ENCODE measurements at places on chromosomes 12 and 14. TPM values are rescaled to one million over a fixed set of nuclear protein-coding genes. Genes with fewer than 3 reads are reported as not detected.

DNA sequence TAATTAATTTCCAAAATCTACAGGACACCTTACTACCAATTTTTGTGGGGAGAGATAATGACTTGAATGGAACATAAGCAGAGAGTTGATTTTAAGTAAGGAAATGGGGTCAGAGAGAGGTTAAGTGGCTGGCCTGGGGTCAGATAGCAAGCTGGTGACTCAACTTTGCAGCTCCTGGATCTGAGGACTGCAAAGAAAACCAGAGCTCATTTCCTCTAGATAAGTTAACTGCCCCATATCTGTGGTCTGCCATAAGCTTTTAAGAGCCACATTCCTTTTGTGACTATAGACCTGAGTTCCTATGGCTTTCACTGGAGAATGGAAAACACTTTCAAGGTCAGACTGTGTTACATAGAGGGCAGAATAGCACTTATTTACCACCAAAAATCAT lies 201.2 kb upstream of the PRICKLE1 start:
- DNase-seq: no peak

GRCh38 chr14:77825895-77826519 lies 26.1 kb downstream of the ADCK1 start:
- DNase-seq: no peak

DNA sequence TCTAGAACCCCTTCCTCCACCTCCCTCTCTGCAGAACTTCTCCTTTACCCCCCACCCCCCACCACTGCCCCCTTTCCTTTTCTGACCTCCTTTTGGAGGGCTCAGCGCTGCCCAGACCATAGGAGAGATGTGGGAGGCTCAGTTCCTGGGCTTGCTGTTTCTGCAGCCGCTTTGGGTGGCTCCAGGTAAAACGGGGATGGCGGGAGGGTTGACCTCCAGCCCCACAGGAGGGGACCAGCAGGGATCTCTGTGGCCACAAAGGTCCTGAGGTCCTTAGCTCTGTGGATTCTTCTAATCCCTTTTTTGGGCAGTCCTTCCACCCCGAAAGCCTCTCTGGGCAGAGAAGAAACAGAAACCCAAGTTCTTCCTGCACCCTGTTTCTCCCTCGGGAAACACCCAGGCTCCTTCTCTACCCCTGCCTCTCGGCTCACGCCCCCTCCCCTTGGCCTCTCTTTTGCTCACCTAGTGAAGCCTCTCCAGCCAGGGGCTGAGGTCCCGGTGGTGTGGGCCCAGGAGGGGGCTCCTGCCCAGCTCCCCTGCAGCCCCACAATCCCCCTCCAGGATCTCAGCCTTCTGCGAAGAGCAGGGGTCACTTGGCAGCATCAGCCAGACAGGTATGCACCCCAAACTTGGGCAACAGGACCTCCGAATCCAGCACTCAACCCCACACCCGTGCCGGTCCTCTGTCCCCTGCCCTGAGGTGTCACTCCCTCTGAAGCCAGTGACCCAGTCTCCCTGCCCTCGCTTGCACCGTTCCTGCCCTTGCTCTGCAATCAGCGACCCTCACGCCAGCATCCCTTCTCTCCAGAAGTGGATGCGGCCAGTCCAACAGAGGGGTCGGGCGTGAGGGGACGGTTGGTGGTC lies 638 bp downstream of the LAG3 start:
- no peak for DNase-seq

GRCh38 chr14:50082784-50083466 lies 33.4 kb downstream of the VCPKMT start:
- no peak for DNase-seq

- no peak for DNase-seq
Measured at GRCh38 chr12:91388573-91388972, 206.0 kb upstream of the DCN start.

Gene SAMD4A
- 172 TPM for total RNA-seq

- no peak for DNase-seq
Measured at GRCh38 chr14:92884410-92884809, 38.5 kb upstream of the CHGA start.

Gene ASPG
- 0.14 TPM for total RNA-seq

GRCh38 chr12:68850390-68850789 lies 42.4 kb downstream of the MDM2 start:
- DNase-seq: no peak

- DNase-seq: no peak
Measured at GRCh38 chr14:76086636-76087035, 65.1 kb upstream of the GPATCH2L start.

Gene IL23A
- not detected for total RNA-seq

GRCh38 chr12:109962398-109962797 lies 33.8 kb downstream of the GIT2 start:
- no peak for DNase-seq

DNA sequence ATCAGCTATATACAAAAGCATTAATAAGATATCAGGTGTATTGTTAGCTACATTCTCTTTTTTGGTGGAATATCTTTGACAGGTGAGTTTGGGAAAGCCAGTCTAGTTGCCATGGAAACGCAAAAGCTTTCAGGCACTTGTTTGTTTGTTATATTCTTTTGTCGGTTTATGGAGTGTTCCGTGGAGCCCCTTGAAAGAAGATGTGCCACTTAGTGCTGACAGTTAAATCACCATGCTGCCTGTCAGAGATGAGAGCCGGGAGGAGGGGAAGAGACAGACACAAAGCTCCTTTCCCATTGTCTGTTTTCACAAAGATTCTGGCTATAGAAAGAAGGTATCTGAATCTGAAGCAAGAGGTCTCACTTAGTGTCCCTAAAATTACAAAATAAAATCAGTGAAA lies 170.8 kb downstream of the SNAPC1 start:
- no peak for DNase-seq

Gene PRB4
- total RNA-seq: not detected

Gene CINP
- 36.5 TPM for total RNA-seq

GRCh38 chr12:27474344-27474743 lies 27.8 kb downstream of the SMCO2 start:
- DNase-seq: no peak

GRCh38 chr12:55736780-55737580 lies 5.9 kb upstream of the GDF11 start:
- DNase-seq: no peak

GRCh38 chr12:97293541-97293940 lies 169.1 kb upstream of the RMST start:
- DNase-seq: no peak

DNA sequence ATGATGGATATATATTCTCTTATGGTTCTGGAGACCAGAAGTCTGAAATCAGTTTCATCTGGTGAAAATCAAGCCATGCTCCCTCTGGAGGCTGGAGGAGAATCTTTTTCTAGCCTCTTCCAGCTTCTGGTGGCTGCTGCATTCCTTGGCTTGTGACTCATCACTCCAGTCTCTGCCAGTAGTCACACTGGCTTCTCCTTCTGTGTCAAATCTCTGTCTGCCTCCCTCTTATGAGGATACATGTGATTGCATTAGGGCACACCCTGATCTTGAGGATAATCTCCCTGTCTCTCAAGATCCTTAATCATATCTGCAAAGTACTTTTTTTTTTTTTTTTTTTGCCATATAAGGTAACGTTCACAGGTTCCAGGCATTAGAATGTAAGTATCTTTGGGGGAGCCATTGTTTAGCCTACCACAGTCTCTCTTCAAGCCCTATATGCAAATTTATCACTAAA lies 17.7 kb downstream of the DNAL1 start:
- no peak for DNase-seq

DNA sequence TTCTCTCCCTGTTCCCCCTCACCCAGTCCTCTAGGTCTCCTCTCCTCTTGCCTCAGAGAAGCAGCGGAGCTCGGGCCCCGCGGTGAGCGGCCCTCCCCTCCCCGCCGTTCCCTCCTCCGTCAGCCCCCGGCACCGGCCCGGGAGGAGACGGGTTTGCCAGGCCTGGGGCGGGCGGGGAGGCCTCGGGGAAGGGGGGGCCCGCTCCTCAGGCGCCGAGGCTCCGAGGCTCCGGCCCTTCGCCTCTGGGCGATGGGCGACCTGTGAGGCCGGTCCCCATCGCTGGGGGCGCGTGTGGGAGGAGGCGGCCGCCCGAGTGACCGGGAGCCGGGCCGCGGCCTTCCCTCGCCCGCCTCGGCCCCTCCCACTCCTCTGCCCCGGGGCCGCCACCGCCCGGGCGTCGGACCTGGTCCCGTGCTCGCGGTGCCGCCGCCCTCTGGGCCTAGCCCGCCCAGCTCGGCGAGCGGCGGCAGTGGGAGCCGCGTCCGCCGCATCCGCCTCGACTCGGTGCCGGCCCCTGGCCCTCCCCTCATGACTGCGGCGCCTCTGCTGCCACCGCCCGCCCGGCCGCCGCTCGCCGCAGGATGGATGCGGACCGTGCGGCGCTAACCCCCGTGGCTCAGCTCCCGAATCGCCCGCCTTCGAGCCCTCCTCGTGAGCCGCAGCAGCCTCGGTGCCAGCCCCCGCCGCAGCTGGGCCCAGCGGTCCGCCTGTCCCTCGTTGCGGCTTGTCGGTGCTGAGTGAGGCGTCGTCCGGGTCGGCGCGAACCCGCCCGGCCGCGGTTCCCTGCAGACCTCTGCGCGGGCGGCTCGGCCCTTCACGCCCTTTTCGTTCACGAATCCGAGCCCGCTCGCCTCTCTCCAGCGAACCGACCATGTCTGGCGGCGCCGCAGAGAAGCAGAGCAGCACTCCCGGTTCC lies 574 bp downstream of the WNK1 start:
- DNase-seq: no peak

DNA sequence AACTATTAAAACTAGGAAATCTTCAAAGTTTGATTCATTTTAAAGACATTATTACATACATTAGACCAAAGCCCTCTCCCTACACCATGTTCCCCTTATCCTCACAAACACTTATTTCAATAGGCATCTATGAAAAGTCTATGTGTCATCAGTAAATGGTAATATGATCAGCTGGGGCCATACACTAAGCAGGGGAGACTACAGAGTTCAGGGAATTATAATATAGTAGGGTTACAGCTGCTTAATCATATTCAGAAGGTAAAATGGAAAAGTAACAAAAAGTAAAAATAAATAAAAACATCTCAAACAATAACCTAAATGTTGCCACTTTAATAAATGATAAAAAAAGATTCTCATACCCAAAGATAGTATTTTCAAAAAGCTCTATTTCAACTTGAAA lies 29.1 kb downstream of the PAWR start:
- DNase-seq: no peak

Gene AGAP2
- total RNA-seq: 3.5 TPM

GRCh38 chr14:24915403-24915921 lies 134.5 kb downstream of the STXBP6 start:
- no peak for DNase-seq

Measured in thoracic aorta (tissue), 2 donors.